ENCODE measurements at places on chromosomes 5 and 9. TPM values are rescaled to one million over a fixed set of nuclear protein-coding genes. Genes with fewer than 3 reads are reported as not detected.

SPINK13 gene
- total RNA-seq = not detected

ADGRD2 gene
- not detected for total RNA-seq

PCAT7 gene
- total RNA-seq = 0.79 TPM

VLDLR gene
- total RNA-seq = 21.1 TPM

TTC23L gene
- total RNA-seq = 0.48 TPM

CTNND2 gene
- not detected for total RNA-seq

CDX1 gene
- total RNA-seq = not detected

NUP214 gene
- 26.4 TPM for total RNA-seq

LAMC3 gene
- total RNA-seq = 2.0 TPM

RBM18 gene
- total RNA-seq = 16.1 TPM

BAAT gene
- total RNA-seq = 0.57 TPM

Data from A549 treated with ZK216348 at 1 μM for 4 hours (cell line).